Airway epithelial cell (primary cell): ENCODE measurements at places on chromosomes 6 and 20. TPM values are rescaled to one million over a fixed set of nuclear protein-coding genes. Genes with fewer than 3 reads are reported as not detected.

Gene APOBEC2
- 0.63 TPM in 1 of 2 replicates, not detected in the other for total RNA-seq

Gene OOEP
- not detected in 2 replicates for total RNA-seq

Gene ANKRD66
- total RNA-seq = not detected in 2 replicates

Gene KHDC1L
- not detected in 2 replicates for total RNA-seq

Gene TRIM40
- total RNA-seq = not detected in 2 replicates

Gene PNLDC1
- 0.14 TPM in 2 replicates for total RNA-seq

Gene TRIM31
- total RNA-seq = 0.05 TPM in 1 of 2 replicates, not detected in the other

Gene OR2B6
- total RNA-seq = not detected in 2 replicates

Gene STX7
- total RNA-seq = 22.6 and 23.6 TPM in 2 replicates

Gene KIFC1
- total RNA-seq = 31.2 and 38.2 TPM in 2 replicates

Gene KIF13A
- 32.8 and 39.0 TPM in 2 replicates for total RNA-seq

Gene BPIFB2
- total RNA-seq = not detected in 2 replicates

Gene ASIP
- total RNA-seq = not detected in 2 replicates

Gene ZNF311
- 0.92 and 1.1 TPM in 2 replicates for total RNA-seq

Gene SLC22A7
- total RNA-seq = not detected in 2 replicates

Gene CDH26
- 1.2 and 2.0 TPM in 2 replicates for total RNA-seq

Gene C6orf132
- total RNA-seq = 36.0 and 50.2 TPM in 2 replicates

Gene SSTR4
- total RNA-seq = not detected in 2 replicates

Gene DEFB118
- total RNA-seq = not detected in 2 replicates

Gene SOBP
- total RNA-seq = 0.19 and 0.99 TPM in 2 replicates

Gene RAD21L1
- total RNA-seq = not detected in 2 replicates

Gene RNF217
- total RNA-seq = 9.9 and 11.9 TPM in 2 replicates

Gene HS3ST5
- not detected in 2 replicates for total RNA-seq

Gene HSPA12B
- 0.14 TPM in 1 of 2 replicates, not detected in the other for total RNA-seq

Gene PAX1
- not detected in 2 replicates for total RNA-seq

Gene GPR6
- not detected in 2 replicates for total RNA-seq
